ENCODE measurements at places on chromosomes 12 and 14.
A peak's percentile ranks its signal among the peaks of the same experiment; 100 is the strongest.

- no peak for DNase-seq
Observed at GRCh38 chr14:56313789-56314188, 195.6 kb downstream of the PELI2 start.

DNA sequence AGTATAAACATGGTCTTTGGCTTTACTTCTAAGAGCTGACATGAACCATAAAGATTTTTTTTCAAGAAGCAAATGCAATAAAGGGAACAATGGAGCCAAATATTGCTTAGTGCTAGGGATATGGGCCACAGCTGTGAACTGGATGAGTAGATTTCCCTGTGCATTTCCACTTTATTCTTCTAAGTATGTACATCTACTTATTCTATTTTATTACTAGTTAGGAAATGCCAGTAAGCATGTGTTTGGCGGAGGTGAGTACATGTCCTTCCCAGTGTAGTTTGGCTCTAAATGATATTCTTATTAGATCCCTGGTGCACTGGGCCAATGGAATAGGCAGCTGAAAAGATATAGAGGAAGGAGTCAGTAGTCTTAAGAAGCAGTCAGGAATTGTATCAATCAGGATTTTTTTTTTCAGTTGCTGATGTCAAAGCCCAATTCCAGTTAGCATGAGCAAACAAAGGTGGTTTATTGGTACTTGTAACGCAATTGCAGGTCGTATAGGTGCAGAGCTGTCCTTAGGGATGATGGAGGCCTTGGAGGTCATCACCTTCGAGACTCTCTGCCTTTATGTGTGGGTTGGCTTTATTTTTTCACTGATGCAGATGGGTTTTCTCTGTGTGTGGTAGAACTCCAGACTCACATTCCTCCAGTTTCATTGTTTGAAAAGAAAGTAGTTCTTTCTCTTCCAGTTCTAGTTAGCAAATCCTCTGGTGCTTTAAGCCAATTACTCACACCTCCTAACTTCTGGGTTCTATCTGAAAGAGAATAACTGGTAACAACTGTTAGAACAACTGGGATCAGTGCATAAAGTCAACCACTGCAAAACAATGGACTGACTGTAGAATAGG lies 139.0 kb upstream of the LRIG3 start:
- DNase-seq: no peak

GRCh38 chr12:105978686-105979085 lies 160.1 kb downstream of the NUAK1 start:
- no peak for DNase-seq

GRCh38 chr14:90808759-90809529 lies 7.3 kb downstream of the TTC7B start:
- DNase-seq: no peak

GRCh38 chr14:100622224-100622623 lies 35.0 kb upstream of the BEGAIN start:
- DNase-seq: no peak

- no peak for DNase-seq
Observed at GRCh38 chr14:72739446-72740405, 154.2 kb downstream of the DPF3 start.

GRCh38 chr12:6843118-6843902 lies 2.6 kb downstream of the GNB3 start:
- no peak for DNase-seq

DNA sequence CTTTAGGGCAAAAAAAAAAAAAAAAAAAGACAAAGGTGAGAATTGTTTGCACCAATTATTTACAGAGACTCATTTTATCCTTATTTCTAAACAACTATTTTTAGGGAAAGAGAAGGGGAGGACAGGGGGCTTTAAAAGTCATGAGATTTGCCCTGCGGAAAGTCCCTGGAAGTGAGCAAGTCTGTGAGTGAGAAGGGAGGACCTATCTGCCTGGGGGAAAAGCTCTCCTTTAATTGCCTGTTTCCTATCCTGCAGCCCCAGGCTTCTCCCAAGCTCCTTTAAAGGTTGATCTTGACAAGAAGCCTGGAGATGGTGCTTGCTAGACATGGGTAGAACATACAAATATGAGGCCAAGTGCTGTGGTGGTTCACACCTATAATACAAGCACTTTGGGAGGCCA lies 8.3 kb upstream of the CHST11 start:
- no peak for DNase-seq

- DNase-seq: no peak
Observed at GRCh38 chr12:55720894-55721444, 776 bp downstream of the RDH5 start.

- DNase-seq: peak; percentile 2
Observed at GRCh38 chr12:119229837-119230236, 51.1 kb downstream of the HSPB8 start.
